Astrocyte (in vitro differentiated cells and primary cell): ENCODE measurements at places on chromosomes 16 and 17. TPM values are rescaled to one million over a fixed set of nuclear protein-coding genes. Genes with fewer than 3 reads are reported as not detected.

DNA sequence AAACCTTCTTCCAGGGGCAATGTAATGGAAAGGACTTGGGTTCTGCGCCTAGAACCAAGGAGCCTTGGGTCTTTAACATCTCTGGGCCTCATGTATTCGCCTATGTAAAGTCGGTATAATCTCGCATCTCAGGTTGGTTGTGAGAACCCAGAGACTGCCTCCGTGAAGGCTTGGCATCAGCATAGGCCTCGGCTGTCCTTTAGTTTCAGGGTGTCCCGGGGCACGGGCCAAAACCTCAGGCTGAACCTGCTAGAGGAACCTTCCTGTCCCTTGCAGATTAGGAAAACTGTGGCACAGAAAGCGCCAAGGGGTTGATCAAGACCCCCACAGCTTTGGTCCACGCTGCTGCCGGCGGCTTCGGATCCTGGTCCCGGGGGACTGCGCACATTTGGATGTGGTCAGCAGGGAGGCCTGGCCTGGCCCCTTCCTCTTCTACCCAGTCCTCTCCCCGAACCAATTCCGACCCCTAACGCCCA, 772 bp upstream of the PHAF1 start:
- peaks cover 17% of the 10 kb centered on the region for H3K4me1 ChIP-seq
- no peak for DNase-seq
- no peaks in the 10 kb centered on the region for H3K36me3 ChIP-seq
- no peaks in the 10 kb centered on the region for H3K27me3 ChIP-seq
- H3K27ac ChIP-seq = peak overlapping the region; percentile 44

DNA sequence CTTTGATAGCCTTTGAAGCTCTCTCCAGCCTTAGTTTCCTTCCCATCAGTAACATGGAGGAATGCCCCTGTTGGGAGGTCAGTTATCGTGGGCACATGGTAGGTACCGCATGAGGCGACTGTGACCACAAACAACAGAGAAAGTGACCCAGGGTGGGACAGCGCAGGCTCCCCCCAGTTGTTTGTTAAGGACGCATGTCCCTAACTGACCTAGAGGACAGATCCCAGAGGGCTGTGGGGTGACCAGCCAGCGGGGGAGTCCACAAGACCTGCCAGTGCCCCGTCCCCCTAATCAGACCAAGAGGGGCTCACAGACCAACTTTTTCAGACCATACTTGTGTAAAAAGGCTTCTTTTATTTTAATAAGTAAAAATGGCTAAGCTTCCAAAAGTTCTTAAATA, 22.3 kb downstream of the KATNB1 start:
- H3K27ac ChIP-seq = no peak overlapping the region
- H3K27me3 ChIP-seq = no peaks in the 10 kb centered on the region
- H3K36me3 ChIP-seq = no peaks in the 10 kb centered on the region
- no peak for DNase-seq
- no peak overlapping the region for H3K4me3 ChIP-seq

DNA sequence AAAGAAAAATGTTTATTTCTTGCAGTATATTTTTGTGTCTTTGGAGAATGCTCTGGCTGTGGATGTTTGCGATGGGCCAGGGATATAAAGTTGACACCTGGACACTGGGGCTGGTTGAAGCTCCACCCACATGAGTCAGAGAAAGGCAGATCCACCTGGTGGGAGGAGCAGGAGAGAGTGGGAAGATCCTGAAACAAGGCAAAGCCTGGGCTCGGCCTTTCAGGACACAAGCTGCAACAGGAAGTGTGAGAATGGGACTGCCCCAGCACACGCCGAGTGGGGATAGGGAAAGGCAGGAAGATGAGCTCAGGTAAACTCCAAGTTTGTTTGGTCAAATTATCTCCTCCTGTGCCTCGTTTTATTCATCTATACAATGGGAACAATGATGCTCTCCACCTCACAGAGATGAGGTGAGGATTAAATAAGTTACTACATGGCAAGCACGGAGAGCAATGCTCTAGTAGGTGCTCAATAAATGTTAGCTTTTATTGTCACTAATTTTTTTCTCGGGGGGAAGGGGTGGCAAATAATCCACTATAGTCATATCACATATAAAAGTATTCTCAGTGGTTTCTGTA, 21.4 kb upstream of the PITPNM3 start:
- no peak overlapping the region for H3K4me3 ChIP-seq
- H3K36me3 ChIP-seq = peaks cover 20% of the 10 kb centered on the region
- H3K27me3 ChIP-seq = no peaks in the 10 kb centered on the region
- H3K4me1 ChIP-seq = peaks cover 19% of the 10 kb centered on the region

- no peaks in the 10 kb centered on the region for H3K27me3 ChIP-seq
- no peak for DNase-seq
- H3K4me1 ChIP-seq = peaks cover 13% of the 10 kb centered on the region
- H3K4me3 ChIP-seq = peak overlapping the region; percentile 97
- no peak overlapping the region for H3K27ac ChIP-seq
These were observed 7.2 kb upstream of the UNK start for GRCh38 chr17:75777296-75777922.

GRCh38 chr16:67392301-67393059, 818 bp downstream of the TPPP3 start:
- H3K4me3 ChIP-seq = peak overlapping the region; percentile 41
- H3K4me1 ChIP-seq = peaks cover 23% of the 10 kb centered on the region
- DNase-seq = no peak
- peaks cover 3% of the 10 kb centered on the region for H3K27me3 ChIP-seq
- no peaks in the 10 kb centered on the region for H3K36me3 ChIP-seq

GRCh38 chr16:10892782-10893318, 15.8 kb downstream of the CIITA start:
- peaks cover 13% of the 10 kb centered on the region for H3K27me3 ChIP-seq
- H3K36me3 ChIP-seq = no peaks in the 10 kb centered on the region
- no peak overlapping the region for H3K4me3 ChIP-seq
- H3K4me1 ChIP-seq = no peaks in the 10 kb centered on the region
- DNase-seq = no peak

GRCh38 chr16:49833796-49834530, 21.9 kb downstream of the ZNF423 start:
- H3K27ac ChIP-seq = no peak overlapping the region
- no peaks in the 10 kb centered on the region for H3K27me3 ChIP-seq
- H3K36me3 ChIP-seq = no peaks in the 10 kb centered on the region
- no peak overlapping the region for H3K4me3 ChIP-seq
- no peak for DNase-seq

- H3K4me3 ChIP-seq = no peak overlapping the region
- no peaks in the 10 kb centered on the region for H3K36me3 ChIP-seq
- no peaks in the 10 kb centered on the region for H3K27me3 ChIP-seq
- H3K4me1 ChIP-seq = peaks cover 18% of the 10 kb centered on the region
- DNase-seq = no peak
- no peak overlapping the region for H3K27ac ChIP-seq
These were observed 9.1 kb upstream of the TMEM100 start for GRCh38 chr17:55731586-55732250.

DNA sequence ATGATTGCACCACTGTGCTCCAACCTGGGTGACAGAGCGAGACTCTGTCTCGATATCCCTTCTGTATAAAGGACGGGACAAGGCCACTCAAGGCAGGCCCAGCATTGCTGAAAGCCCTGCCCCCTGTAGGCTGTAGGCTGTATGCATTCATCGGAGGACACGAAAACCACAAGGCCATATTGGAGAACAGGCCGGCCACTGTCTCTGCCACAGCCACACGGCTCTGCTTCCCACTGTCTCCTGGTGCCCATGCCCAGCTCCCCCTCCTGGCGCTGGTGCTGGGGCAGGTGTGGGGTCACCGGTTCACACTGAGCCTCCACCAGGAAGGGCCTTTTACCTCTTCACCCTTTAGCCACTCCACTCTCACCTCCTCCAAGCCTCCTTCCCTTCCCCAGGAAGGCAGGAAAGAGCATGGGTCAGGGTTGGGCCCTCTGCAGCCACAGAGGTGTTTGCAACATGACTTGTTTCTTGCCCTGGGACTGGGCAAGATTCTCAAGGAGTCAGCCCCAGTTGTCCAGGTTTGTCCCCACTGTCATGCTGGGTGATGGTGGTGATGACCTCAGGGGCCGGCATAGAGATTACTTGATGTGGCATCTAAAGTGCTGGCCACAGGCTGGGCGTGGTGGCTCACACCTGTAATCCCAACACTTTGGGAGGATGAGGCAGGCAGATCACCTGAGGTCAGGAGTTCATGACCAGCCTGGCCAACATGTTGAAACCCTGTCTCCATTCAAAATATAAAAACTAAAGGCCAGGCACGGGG, 5.3 kb upstream of the NTN3 start:
- no peak overlapping the region for H3K4me3 ChIP-seq
- DNase-seq = no peak
- H3K27ac ChIP-seq = no peak overlapping the region
- H3K4me1 ChIP-seq = peaks cover 15% of the 10 kb centered on the region
- H3K36me3 ChIP-seq = no peaks in the 10 kb centered on the region

- no peaks in the 10 kb centered on the region for H3K36me3 ChIP-seq
- H3K27ac ChIP-seq = no peak overlapping the region
- peaks cover 17% of the 10 kb centered on the region for H3K4me1 ChIP-seq
- no peaks in the 10 kb centered on the region for H3K27me3 ChIP-seq
These were observed 14.5 kb upstream of the TNFRSF13B start for GRCh38 chr17:16986391-16986790.

DNA sequence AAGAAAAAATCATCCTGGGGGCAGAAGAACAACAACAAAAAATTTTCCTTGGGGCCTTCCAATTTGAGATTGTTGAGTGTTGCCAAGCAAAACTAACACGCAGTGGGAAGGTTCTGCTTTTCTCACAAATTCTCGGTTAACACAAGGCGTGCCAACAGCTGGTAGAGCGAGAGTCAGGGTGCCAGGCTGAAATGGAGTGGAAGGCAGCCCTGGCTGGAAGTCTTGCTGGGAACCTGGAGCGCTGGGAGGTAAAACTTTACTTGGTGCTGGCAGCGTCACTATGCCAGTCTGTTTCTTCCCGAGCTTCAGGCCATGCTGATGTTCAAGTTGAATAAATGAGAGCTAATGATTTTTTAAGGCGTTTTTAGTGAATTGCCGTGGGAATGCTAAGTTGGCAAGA, 189.4 kb downstream of the WWOX start:
- no peaks in the 10 kb centered on the region for H3K27me3 ChIP-seq
- H3K27ac ChIP-seq = no peak overlapping the region
- no peaks in the 10 kb centered on the region for H3K4me1 ChIP-seq

DNA sequence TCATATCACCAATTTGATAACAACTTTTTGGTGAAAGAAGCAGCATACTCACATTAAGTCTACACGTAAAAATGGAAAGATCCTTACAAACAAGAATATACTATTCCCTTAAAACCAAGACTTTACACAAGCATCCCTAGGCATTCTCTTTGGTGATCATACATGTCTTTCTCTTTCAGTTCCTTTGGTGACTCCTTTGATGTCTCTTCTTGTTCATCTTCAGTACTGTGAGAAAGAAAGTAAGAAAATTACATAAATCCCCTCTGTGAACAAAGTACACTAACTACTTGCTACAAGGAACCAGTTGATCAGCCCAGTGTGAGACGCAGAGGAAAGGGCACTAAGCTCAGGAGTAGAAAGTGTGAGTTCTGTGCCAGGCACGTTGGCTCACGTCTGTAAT, 59.6 kb upstream of the MTMR4 start:
- DNase-seq = no peak
- peaks cover 3% of the 10 kb centered on the region for H3K4me1 ChIP-seq
- no peak overlapping the region for H3K27ac ChIP-seq

GRCh38 chr17:77571155-77571981, 387.1 kb upstream of the TNRC6C start:
- H3K27me3 ChIP-seq = peaks cover 40% of the 10 kb centered on the region
- H3K4me1 ChIP-seq = peaks cover 8% of the 10 kb centered on the region
- H3K4me3 ChIP-seq = no peak overlapping the region

GRCh38 chr17:4509401-4509800, 10.7 kb downstream of the SPNS2 start:
- H3K27me3 ChIP-seq = peaks cover 8% of the 10 kb centered on the region
- DNase-seq = no peak
- peaks cover 8% of the 10 kb centered on the region for H3K4me1 ChIP-seq

- DNase-seq = no peak
- H3K4me3 ChIP-seq = no peak overlapping the region
- H3K27ac ChIP-seq = no peak overlapping the region
- peaks cover 29% of the 10 kb centered on the region for H3K4me1 ChIP-seq
- H3K36me3 ChIP-seq = no peaks in the 10 kb centered on the region
These were observed 24.6 kb upstream of the SMURF2 start for GRCh38 chr17:64686705-64687104.

DNA sequence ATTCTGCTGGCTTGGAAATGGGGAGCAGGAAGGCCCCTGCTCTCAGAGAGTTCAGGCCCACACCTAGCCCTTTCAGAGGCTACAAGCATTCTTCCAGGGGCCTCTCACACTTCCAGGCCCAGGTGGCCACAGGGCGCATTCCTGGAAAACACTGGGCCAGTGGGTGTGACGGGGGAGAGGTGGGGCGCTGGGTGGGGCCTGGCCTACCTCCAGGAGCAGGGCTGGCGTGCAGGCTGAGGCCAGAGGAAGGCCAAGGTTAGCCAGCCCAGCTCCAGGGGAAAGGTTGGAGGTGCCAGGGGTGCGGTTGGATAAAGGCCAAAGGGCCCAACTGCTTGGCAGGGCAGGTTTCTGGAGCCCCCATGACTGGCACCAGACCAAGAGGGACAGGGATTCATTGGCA, 198.2 kb downstream of the MAF start:
- H3K36me3 ChIP-seq = no peaks in the 10 kb centered on the region
- no peaks in the 10 kb centered on the region for H3K4me1 ChIP-seq
- no peak overlapping the region for H3K27ac ChIP-seq
- no peak for DNase-seq
- H3K27me3 ChIP-seq = no peaks in the 10 kb centered on the region

GRCh38 chr17:7208027-7208571, 11.5 kb downstream of the DLG4 start:
- H3K27me3 ChIP-seq = no peaks in the 10 kb centered on the region
- no peak overlapping the region for H3K4me3 ChIP-seq
- no peak overlapping the region for H3K27ac ChIP-seq
- peaks cover 3% of the 10 kb centered on the region for H3K36me3 ChIP-seq

- peak; percentile 35 for DNase-seq
- H3K4me1 ChIP-seq = peaks cover 8% of the 10 kb centered on the region
- no peaks in the 10 kb centered on the region for H3K36me3 ChIP-seq
- H3K27ac ChIP-seq = no peak overlapping the region
These were observed 101.2 kb downstream of the FTO start for GRCh38 chr16:53805113-53805512.

GRCh38 chr17:81331527-81332043, 36.5 kb upstream of the SLC38A10 start:
- H3K4me1 ChIP-seq = peaks cover 15% of the 10 kb centered on the region
- no peak overlapping the region for H3K27ac ChIP-seq
- no peak overlapping the region for H3K4me3 ChIP-seq
- peaks cover 11% of the 10 kb centered on the region for H3K27me3 ChIP-seq
- H3K36me3 ChIP-seq = no peaks in the 10 kb centered on the region

DNA sequence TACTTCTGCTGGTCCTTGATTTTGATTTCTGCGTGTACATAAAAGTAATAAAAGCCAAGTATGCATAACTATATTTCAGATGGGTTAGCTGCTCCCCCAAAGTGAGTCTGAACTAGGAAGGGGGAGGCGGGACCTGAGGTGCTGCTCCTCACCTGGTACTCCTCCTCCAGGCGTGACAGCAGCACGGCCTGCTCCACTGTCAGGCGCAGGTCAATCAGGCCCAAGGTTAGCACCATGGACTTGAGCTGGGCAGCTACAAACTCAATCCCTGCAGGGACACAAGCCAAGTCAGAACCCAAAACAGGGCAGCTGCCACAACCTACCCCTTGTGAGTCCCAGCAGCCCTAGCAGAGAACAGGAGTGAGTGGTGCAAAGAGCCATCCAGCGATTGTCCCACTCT, 18.0 kb downstream of the ATPAF2 start:
- H3K4me1 ChIP-seq = peaks cover 16% of the 10 kb centered on the region
- DNase-seq = no peak
- no peak overlapping the region for H3K27ac ChIP-seq
- H3K36me3 ChIP-seq = no peaks in the 10 kb centered on the region
- no peaks in the 10 kb centered on the region for H3K27me3 ChIP-seq

The MAPK7 gene
- total RNA-seq = 25.1 and 34.3 TPM in 2 replicates

The C17orf113 gene
- 0.19 and 0.23 TPM in 2 replicates for total RNA-seq

The ITGB4 gene
- 2.1 and 6.6 TPM in 2 replicates for total RNA-seq

The CBX4 gene
- total RNA-seq = 12.6 and 16.9 TPM in 2 replicates

The AP2B1 gene
- 288 and 313 TPM in 2 replicates for total RNA-seq

The ADAMTS18 gene
- 0.17 and 2.5 TPM in 2 replicates for total RNA-seq

The EFCAB5 gene
- total RNA-seq = 1.00 and 1.5 TPM in 2 replicates

The ST6GALNAC2 gene
- 0.79 TPM in 1 of 2 replicates, not detected in the other for total RNA-seq
